ENCODE measurements at places on chromosomes 3 and 15. TPM values are rescaled to one million over a fixed set of nuclear protein-coding genes. Genes with fewer than 3 reads are reported as not detected.

- DNase-seq = no peak
Observed at GRCh38 chr15:48642795-48643194, 2.7 kb downstream of the FBN1 start.

DNA sequence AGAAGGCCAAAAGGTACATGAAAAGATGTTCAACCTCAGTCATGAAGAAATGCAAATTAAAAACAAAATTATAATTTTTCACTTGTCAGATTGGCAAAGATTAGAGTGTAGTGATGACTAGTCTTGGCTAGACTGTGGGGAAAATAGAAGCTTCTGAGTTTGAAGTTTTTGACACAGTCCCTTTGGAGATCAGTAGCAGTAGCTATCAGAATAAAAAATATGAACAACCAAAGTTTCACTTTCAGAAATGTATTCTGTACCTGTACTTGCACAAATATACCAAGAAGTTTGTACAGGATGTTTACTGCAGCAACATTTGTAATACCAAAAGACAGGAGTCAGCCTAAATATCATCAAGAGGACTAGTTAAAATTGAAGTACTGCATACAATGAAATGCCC lies 14.1 kb downstream of the ATP2C1 start:
- DNase-seq = no peak

- DNase-seq = no peak
Observed at GRCh38 chr3:2863127-2863526, 247.0 kb downstream of the IL5RA start.

FRMD5 gene
- total RNA-seq = 2.2 TPM

DNA sequence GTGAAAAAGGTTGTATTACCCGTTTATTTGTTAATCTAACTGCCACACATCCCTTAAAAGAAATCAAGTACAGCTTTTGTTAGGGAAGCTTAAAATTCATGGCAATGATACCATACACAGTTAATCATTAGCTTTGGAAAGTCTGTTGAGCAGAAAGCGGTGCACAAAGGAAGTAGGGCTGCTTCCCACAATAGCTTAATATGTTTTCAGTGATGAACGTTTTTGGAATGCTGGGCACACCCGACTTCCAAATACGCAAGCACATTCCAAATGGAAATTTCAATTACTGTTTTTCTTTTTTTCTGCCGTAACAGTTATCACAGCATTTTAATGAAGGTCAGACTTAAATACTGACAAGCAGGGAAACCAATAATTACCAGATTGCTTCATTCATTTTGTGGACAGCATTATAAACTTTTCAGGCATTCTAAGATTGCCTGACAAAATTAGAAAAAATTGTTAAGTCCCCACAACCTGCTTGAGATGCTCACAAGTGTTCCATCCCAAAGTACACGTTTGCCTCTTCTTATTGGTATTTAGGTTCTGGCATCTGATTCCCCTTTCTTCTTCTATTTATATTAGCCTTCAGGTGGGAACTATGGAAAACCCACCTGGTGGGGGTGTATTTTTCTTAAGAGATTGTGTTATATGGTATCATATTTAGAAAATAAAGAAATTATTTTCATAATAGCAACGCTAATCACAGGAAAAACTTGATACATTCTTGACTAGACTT lies 1.1 kb upstream of the ECT2 start:
- DNase-seq = peak; percentile 90

DNA sequence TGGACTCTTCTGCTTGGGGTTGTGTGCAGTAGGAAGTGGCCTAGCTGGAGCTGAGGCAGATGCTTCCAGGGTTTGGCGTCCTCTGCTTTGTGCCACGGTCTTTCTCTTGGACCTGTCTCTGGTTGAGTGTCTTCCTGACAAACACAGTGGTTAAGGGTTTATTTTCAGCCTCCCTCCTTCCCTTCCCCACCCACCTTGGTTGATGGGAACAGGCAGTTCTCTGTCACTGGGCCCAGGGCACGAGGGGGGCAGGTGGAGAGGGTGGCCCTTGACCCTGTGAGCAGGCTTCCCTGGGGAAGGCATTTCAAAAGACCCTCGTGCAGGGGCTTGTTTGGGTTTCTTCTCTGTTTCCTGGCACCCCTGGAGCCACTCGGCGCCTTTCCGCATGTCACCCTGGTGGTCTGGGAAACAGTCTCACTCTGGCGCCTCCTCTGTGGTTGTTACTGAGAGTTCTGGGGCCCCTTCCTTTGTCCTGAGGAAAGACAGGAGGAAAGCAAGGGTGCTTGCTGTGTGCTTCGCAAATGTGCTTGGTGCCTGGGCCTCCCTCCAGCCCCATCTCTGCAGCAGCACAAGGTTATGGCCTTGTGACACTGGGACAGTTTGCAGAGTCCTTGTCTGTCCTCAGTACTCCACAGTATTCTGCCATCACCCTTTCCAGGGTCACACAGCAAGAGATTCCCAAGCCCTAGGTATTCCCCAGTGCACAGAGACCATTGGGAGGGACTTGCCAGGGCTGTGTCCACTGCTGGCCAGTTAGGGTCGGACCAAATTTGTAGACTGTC lies 10.3 kb upstream of the STAB1 start:
- no peak for DNase-seq

- DNase-seq = peak; percentile 19
Observed at GRCh38 chr3:28699283-28699682, 350.7 kb upstream of the AZI2 start.

GRCh38 chr3:41405466-41405865 lies 206.2 kb downstream of the CTNNB1 start:
- peak; percentile 8 for DNase-seq

DNA sequence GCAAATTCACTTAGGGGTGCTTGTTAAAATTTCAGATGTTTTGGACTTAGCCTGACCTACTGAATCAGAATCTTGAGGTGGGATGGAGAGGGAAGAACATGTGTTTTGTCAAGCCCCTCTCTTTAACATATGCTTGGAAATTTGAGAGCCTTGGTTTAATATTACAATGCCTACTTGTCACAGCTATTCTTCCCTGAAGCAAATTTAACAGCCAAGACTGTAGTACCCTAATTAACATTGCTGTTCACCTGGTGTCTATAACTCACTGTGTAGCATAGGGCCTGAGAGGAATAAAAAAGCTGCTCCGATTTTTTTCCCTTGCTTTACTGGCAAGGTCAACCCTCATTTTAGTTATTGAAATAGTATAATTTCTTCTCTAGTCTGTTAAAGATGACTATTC lies 880.1 kb downstream of the CADM2 start:
- DNase-seq = no peak

GRCh38 chr3:54877730-54878129 lies 50.1 kb downstream of the LRTM1 start:
- no peak for DNase-seq

DNA sequence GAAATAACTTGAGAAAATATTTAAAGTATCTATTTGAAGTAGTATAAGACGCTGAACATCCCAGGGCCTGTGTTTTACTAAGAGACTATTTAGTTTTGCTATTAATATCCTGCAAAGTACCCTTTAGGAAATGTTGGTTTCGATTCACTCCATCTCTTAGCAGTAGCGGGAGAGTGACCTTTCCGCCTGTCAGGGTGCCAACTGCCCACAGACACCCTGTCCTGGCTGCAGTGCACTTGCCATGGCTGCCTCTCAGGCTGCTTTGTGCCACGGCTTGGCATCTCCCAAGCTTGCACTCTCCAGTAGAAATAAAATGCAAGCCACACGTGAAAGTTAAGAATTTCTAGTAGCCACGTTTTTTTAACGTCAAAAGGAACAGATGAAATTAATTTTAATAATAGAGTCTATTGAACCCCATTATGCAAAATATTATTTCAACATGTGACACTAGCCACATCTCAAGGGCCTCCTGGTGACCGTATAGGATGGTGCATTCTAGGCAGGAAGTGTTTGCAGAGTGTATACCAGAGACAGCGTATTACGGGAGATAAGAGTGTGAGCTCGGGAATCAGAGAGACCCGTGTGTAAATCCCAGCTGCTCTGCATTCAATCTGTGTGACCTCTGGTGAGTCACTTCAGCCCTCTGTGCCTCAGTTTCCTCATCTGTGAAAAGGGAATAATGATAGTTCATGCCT lies 19.8 kb downstream of the ADAMTS9 start:
- DNase-seq = no peak

SERPINI2 gene
- total RNA-seq = not detected

GRCh38 chr15:75407083-75407482 lies 38.7 kb upstream of the MAN2C1 start:
- DNase-seq = no peak

DNA sequence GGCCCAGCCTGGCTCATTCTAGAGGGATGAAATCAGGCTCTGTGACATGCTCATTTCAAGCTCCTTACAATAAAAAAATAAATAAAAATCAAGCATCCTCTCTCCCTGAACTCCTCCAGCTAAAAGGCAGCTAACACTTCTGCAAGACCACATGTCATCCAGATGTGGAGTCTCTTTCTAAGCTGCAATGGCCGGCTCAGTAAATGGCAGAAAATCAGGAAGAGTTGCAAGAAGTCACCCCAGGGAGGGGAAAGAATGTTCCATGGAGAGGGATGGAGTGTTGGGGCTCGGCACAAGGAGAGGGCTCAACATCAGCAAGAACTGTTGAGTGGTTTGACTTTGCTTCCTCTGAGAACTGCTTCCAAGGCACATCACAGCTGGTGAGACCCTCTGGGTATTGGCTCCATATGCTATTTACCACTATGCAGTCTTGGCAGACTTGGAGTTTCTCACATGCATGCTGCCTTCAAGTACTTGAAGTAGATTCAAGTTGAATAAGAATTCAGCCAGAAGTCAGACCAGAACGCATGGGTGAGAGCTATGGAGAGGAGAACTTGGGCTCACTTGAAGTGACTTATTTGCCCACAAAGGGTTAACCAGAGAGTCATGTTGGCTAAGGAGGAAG lies 689.0 kb downstream of the NTRK3 start:
- no peak for DNase-seq

GRCh38 chr3:18443665-18444594 lies 18.8 kb upstream of the SATB1 start:
- no peak for DNase-seq

- peak; percentile 45 for DNase-seq
Observed at GRCh38 chr15:40008061-40008765, 30.8 kb downstream of the SRP14 start.

GRCh38 chr15:89665449-89666181 lies 10.3 kb upstream of the KIF7 start:
- peak; percentile 71 for DNase-seq

GP9 gene
- not detected for total RNA-seq

DNA sequence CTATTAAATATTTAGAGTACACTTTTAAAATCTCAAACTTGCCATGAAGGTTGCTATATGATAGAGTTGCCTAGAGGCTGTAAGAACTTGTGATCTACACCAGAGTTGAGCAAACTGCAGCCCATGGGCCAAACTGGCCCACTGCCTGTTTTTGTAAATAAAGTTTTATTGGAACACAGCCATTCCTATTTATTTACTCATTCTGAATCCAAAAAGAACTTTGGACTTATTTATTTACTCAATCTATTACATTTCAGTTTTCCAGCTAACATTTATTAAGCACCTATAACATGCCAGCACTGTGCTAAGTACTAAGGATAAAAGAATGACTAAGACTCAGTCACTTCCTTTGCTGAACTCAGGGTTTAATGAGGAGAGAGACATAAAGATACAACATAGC lies 403.6 kb downstream of the ERC2 start:
- no peak for DNase-seq

RARRES1 gene
- total RNA-seq = not detected

DNA sequence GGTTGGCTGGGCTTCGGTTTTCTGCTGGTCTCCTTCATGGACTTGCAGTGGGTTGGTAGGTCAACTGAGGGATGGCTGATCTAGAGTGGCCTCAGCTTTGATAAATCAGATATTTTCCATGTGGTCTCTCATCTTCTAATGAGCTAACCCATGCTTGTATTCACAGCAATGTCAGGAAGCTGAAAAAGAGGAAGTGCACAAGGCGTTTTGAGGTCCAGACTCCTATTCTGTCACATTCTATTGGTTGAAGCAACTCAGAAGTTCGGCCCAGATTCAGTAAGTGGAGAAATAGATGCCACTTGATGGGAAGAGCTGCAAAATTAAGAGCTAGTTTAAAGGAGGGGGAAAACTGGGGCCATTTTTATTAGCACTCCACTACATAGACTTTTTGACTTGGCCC lies 361.2 kb downstream of the DIPK2A start:
- DNase-seq = no peak

ALDH1A2 gene
- 2.9 TPM for total RNA-seq

DNA sequence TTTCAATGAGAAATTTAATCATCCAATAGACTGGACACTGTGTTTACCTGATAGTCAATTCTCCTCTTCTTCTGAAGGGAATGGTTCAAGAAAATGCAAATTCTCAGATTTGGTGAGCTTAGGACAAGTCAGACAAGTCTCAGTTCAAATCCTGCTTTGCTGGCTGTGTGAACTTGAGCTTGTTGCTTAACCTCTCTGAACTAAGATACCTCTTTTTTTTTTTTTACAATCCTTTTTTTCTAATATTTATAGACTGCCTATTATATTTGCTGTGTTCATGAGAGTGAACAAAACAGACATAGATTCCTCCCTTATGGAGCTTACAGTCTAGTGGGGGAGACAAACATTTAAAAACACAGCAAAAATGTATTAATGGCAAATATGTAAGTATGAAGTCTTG lies 8.2 kb upstream of the SLC28A1 start:
- DNase-seq = no peak

DNA sequence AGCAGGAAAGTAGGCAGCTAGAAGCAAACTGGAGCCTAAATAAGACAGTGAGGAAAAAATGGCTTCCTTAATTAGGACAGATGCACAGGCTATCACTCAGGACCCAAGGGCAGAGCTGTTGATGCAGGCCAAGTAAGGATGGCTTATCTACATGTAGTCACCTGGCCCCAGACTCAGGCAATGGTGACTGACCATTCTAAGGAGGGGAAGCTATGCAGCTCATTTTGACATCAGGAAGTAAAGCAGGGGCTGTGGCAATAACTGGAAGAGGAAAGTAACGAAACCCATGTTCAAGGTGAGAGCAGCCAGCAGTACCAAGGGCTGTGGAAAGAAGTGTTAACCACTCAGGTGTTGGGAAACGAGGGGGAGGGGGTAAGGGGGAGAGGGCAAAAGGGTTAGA lies 16.2 kb downstream of the ACAD11 start:
- no peak for DNase-seq

- peak; percentile 56 for DNase-seq
Observed at GRCh38 chr3:130276203-130276803, 69.2 kb upstream of the COL6A5 start.

GRCh38 chr15:40495516-40495915 lies 24.7 kb downstream of the CHST14 start:
- no peak for DNase-seq

CCR9 gene
- total RNA-seq = not detected

- peak; percentile 70 for DNase-seq
Observed at GRCh38 chr3:159763011-159763601, 225.5 kb upstream of the IL12A start.
